ENCODE measurements at places on chromosomes 16 and 17.

GRCh38 chr17:83041305-83041704 is 38.1 kb upstream of the METRNL start:
- DNase-seq, result no peak

- no peak for DNase-seq
Observed at GRCh38 chr16:78290872-78291591, 191.6 kb downstream of the WWOX start.

GRCh38 chr16:65936096-65936495 is 430.4 kb upstream of the CDH5 start:
- DNase-seq, result no peak

DNA sequence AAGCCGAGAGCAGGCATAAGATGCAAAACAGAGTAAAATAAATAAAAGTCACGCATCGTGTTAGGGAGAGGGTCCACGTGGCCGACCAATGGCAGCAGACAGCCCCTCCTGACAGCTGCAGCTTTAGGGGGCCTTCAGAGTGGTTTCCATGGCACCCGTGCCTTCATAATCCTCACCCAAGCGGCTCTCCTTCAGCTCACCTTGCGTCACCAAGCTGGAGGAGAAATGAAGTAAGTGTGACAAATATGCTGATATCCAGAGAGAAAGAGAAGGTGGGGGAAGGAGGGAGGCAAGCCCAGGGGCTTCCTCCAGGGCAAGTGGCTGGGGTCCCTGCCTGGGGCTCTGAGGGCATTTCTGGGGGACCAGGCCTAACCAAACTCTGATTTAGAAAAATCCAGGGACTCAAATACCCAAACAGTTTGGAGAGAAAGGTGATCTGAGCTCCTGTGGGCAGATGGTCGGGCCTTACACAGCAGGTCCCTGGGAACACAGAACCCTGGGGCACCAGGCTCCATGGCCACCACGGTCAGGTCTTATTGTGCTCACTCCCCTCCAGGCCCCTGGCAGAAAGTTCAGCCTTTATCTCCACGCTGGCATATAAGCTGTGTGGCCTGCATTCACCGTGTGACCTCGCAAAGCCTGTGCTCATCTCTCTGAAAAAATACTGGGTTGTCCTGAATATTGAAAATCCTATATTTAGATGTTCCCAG is 80.7 kb upstream of the TNRC6C start:
- DNase-seq, result no peak

DNA sequence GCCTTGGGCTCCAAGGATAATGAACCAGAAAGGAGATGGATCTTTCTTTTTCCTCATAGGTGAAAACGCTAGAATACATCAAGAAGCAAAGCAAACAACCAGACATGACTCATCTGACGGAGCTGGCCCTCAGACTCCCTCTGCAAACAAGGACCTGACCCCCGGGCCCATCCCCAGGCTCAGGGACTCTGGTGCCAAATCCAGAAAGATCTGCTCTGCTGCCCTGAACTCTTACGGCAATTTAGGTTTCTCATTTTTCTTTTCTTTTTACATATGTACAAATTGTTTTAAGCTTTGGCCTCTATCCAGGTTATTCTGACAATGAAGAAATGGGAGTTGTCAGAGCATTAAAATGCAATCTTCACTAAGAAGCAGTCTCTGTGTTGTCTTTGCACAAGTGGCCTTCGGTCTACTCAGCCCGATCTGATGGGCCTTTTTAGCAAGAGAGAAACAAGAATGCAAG is 17.7 kb downstream of the KNOP1 start:
- no peak for DNase-seq

Measured in GM12865 (cell line).